Bone marrow (tissue), 2 donors: ENCODE measurements at places on chromosomes 13 and 19.
A peak's percentile ranks its signal among the peaks of the same experiment; 100 is the strongest.

- DNase-seq, result no peak
Observed at GRCh38 chr13:111514610-111515306, 194.3 kb downstream of the TEX29 start.

- peak; percentile 85 for DNase-seq
Observed at GRCh38 chr19:4911786-4912672, 2.7 kb downstream of the UHRF1 start.

- no peak for DNase-seq
Observed at GRCh38 chr19:31262725-31263191, 86.5 kb downstream of the TSHZ3 start.

DNA sequence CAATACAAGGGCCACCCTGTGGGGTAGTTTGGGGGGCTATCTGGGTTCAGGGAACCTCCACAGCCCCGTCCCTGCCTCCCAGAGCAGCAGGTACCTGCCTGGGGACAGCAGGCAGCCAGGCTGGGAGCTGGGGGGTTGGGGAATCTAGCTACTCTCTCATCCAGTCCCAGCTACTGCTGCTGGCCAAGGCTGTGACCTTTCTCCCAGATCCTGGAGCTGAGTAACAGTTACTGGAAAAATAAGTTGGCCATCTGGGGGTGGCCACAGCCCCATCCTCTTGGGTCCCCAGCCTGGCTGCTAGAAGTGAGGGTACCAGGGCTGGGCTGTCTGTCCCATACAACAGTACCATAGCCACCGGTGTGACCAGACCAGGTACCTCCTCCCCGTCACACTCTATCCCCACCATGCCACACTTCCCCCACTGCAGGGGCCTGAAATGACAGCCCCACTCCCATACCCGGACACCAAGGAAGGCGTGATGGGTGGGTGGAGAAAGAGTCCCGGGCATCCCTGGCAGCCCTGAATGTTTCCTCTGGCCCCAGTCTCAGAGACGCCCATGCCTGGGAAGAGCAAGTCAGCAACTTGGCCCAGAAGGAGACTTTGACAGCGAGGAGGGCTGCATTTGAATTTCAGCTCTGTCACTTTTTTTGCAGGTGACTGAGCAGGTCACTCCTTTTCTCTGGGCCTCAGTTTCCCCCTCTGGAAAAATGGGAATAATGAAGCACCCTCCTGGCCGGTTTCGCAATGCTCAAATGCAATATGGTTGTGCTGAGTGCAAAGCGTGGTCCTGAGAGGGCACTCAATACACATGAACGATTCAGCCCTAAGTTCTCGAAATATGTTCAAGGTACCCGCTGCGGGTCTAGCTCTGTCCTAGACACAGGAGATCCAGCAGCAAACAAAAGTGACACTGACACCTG lies 30.7 kb upstream of the NFIC start:
- no peak for DNase-seq

DNA sequence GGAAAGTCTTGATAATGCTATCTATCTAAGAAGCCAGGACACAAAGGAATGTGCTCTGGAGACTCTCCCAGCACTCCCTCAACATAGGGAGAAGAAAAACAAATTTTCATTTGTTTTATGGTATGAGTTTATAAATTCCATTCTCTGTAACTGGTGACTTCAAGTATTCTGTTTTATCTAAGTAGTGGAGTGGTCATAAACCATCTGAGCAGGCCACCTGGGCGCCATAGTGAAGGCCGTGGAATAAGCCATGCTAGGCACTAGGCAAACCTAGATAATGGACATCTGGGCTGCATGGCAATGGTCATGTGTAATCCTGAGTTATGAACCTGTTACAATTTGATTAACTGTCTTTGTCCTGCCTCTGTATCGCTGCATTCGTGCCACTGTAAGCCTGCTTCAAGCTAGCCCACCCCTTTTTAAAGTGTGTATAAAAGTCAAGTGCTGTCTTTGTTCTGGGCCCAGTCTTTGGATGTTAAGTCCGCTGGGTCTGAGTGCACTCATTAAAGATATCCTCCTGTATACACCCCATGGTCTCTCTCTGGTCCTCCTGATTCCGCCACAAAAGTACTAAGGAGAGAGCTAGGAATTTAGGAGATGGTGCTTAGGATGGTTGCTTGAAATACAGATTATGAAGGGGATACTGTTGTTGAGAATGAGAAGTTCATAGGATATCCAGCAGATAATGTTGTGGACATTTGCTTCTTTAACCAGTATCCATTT lies 13.2 kb downstream of the GTF2F2 start:
- DNase-seq, result no peak

- DNase-seq, result no peak
Observed at GRCh38 chr19:50975766-50976165, 6.4 kb upstream of the KLK6 start.

- DNase-seq, result no peak
Observed at GRCh38 chr13:30332456-30333143, 25.2 kb upstream of the KATNAL1 start.

GRCh38 chr19:38654628-38655055 lies 7.2 kb downstream of the ACTN4 start:
- no peak for DNase-seq

DNA sequence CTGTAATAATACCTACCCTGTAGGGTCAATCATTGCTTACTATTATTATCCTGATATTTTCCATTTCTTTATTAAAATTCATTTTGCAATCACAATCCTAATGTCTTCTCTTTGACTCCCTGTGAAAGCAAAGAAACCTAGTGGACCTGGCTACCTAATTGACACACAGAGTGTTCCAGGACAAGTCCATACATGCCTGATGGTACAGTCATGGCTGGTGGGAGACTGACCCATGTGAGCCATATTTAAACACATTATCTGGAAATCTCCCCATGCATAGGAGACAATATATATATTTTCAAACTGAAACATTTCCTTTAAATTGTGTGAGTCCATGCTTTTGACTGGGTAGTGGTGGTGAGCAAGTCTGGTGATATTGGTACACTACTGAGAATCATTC lies 230.6 kb upstream of the DACH1 start:
- no peak for DNase-seq

GRCh38 chr13:50588491-50589130 lies 254.9 kb downstream of the DLEU7 start:
- DNase-seq, result no peak

GRCh38 chr19:58229255-58229639 lies 533 bp downstream of the ZNF544 start:
- no peak for DNase-seq

DNA sequence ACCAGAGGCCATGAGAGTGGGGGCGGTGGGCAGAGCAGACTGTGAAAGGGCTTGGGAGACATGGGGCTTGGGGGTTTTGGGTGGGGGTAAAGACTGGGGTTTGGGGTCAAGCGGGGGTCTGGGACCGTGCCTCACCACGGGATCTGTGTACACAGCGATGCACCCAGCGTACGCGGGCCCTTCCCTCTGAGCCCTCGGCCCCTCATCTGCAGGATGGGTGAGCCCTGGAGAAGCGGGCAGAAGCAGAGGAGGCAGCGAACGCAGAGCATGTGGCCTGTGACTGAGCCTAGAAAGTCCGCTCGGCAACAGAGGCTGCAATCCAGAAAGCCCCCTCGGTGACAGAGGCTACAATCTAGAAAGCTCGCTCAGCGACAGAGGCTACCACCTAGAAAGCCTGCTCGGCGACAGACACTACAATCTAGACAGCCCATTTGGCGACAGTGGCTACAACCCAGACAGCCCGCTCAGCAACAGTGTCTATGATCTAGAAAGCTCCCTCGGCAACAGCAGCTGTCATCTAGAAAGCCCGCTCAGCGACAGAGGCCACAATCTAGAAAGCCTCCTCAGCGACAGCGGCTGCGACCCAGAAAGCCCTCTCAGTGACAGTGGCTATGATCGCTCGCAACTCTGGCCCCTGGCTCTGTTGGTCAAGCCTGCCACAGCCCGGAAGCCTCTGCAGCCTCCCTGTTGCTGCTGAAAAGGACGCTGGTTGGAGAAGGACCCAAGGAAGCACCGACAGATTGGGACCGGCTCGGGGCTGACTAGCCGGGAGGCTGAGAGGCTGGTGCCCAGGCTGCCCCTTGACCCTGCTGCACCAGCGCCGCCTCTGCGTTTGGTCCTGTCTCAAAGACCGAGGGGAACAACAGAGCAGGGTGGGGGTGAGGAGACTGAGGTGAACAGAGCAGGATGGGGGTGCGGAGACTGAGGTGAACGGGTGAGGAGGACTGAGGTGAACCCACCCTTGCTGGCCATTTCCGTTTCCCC lies 68.6 kb downstream of the SPACA7 start:
- no peak for DNase-seq

DNA sequence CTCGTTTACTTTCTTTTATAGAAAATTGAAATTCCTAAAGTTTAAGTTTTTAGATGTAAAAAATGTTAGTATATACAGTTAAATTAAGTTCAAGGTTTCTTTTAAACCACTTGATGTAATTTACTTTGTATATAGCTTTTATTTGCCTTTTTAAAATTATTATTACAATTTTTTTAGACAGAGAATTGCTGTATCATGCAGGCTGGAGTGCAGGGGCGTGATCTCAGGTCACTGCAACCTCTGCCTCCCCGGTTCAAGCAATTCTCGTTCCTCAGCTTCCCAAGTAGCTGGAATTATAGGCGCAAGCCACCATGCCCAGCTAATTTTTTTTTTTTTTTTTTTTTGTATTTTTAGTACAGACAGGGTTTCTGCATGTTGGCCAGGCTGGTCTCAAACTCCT lies 75.0 kb downstream of the KCNRG start:
- DNase-seq, result no peak

DNA sequence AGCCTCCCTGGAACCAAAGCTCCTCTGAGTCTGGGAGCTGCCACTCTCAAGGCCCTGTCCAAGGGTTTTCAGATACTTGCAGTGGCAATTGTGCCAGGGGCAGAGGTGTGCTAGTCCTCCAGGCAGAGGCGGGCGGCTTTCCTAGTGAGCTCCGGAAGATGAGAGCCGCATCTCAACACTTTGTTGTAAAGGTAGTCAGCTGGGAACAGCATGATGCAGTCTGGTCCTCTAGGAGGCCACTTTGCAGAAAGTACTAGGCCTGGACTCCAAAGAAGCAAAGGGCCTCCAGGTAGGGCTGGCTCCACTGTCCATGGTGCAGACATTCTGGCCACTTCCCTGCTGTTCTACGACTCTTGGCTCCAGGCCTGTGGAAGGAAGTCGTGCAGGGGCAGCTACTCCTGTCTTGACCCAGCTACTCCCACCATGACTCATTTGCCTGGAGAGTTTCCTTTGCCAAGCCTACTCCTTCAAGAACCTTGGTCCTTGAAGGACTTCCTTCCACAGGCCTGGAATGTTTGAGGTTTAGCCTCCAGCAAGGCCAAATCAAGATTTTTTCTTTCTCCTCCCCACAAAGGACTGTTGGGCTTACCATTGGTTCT lies 9.9 kb upstream of the ZNF536 start:
- DNase-seq, result no peak

DNA sequence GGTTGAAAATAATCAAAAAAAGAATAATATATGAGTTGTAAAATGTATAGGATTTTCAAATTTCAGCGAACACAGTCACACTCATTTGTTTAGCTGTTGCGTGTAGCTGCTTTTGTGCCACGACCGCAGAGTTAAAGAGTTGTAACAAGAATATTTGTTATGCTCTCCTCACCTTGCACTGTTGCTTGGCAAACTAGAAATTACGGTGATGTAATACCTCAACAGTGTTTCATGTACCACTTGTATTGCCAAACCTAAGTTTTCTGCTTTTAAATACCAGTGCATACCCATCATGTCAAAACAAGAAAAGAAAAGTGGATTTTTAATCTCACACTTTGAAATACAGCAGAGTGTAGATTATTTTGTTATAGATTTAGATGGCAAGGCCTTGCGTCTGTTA lies 201.1 kb downstream of the NBEA start:
- no peak for DNase-seq

GRCh38 chr19:28831462-28831861 lies 381.5 kb downstream of the UQCRFS1 start:
- DNase-seq, result no peak

- no peak for DNase-seq
Observed at GRCh38 chr13:41467425-41467945, 10.1 kb downstream of the RGCC start.

DNA sequence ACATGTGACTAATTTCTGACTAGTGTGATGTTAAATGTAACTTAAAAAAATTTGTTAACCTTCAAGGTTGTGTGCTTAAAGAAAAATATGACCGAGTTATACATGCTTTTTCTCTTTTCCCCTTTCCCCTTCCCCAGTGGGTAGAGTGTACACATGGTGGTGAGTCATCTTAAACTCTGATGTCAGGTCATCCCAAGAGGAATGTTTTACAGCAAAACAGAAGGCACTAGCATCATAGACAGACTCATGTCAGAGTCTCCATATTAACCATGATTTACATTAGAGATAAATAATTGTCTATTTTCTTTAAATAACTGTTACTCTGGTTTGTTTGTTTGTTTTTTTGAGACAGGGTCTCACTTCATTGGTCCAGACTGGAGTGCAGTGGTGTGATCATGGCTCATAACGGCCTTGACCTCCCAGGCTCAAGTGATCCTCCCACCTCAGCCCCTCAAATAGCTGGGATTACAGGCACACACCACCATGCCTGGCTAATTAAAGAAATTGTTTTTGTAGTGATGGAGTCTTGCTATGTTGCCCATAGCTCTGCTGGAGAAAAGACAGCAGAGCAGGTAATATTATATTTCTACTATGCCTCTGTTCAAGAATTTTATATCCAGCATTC lies 160.4 kb upstream of the PCDH9 start:
- DNase-seq, result no peak

- no peak for DNase-seq
Observed at GRCh38 chr13:81406639-81407292, 1065.8 kb upstream of the SPRY2 start.

DNA sequence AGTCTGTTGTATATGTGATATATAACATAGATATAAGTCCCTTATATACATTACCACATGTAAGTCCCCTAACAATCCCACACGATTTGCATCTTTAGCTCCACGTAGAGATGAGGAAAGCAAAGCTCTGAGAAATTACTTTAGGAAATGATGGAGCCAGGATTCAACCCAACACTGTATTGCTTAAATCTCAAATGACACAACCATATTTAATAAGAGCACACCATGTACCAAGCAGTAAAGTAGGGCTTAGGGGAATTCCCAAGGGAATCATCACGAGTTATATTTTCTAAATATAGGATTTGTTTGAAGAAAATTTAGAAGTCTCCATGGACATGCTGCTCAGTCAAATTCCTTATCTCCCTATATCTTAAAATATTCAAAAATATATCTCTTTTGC lies 61.3 kb upstream of the POMP start:
- DNase-seq, result no peak

DNA sequence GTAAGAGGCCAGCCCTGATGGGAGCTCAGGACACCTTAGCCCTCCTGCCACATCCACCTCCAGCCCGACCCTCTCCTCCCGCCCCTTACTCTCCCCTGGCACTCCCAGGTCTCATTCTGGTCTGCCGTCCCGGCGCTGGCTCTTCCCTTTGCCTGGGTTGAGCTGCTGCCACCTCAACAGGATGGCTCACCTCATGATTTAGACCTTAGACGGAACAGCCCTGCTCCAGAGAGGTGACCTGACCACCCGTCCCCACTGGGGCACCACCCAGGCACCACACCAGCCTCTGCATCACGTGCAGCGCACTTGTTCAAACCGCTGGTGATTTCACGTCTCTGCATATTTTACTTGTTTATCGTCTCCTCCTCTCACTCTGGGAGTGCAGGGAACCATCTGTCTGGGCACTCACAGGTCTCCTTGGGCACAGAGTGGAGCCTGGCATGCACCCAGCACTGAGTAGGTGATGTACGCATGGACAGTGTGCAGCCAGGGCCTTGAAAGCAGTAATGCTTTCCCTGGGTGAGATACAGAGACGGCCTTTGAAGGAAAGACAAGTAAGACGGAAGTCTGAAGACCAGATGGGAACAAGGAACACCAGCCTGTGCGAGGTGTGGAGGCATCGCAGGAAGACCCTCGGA lies 183.1 kb downstream of the KATNAL1 start:
- DNase-seq, result no peak
